ENCODE measurements at places on chromosomes 1 and 21.

GRCh38 chr1:214518361-214518760 is 33.0 kb downstream of the PTPN14 start:
- peak; percentile 49 for DNase-seq

GRCh38 chr1:53498555-53499131 is 39.4 kb downstream of the DMRTB1 start:
- peak; percentile 43 for DNase-seq

- no peak for DNase-seq
Observed at GRCh38 chr1:64357422-64357821, 112.5 kb upstream of the CACHD1 start.

DNA sequence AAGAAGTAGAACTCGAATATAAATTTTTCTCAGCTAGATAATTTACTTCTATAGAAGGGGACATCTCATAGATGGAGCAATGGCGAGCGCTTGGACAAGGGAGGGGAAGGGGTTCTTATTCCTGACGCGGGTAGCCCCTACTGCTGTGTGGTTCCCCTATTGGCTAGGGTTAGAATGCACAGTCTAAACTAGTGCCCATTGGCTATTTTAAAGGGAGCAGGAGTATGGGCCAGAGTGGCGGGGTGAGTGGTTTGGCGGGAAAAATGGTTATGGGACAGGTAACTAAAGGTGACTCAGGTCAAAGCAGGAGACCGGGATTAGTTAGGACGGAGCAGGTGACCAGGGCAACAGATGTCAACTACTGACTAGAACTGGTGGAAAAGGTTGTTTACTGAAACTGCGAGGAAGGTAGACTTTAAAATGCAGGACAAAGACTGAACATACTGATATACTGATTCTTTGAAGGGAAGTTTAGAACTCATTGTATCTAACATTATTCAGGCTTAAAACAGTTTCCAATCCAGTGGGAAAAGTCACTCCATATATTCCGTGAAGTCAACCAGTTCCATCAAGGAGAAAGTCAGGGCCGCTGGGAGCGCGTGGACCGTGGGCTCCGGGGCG is 940 bp upstream of the ATAD3A start:
- DNase-seq, result peak; percentile 14

- no peak for DNase-seq
Observed at GRCh38 chr21:38954588-38955004, 148.9 kb downstream of the ETS2 start.

GRCh38 chr1:58919959-58920321 is 136.1 kb upstream of the JUN start:
- DNase-seq, result no peak

DNA sequence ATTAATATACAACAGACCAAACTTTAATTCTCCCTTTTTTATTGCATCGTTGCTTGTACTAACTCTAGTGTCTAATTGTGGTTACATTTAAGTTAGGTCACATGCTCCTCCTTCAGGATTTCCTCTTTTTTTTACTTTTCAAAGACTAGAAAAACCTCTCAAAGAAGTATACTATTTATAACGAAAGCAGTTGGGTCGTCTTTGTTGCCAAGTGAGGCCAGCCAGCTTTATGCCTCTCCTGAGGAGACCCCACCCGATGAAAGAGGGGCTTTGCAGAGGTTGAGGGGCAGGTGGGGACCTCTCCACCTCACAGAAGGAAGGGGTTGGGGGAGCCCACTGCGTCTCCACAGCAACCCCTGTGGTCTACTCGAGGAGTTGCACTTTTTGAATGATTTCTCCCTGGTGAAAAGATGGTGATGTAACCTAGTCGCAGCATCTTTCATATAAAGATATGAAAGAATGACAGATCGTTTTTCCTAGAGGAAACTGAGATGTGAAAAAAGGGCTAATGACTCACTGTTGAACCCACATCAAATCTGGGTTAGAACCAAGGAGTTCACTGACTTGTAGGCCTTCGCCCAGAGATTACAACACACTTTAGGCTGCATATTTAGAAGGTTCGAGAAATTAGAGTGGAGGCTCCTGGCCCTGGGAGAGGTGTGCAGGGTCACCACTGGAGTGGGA is 6.4 kb downstream of the TGFB2 start:
- peak; percentile 54 for DNase-seq

- DNase-seq, result peak; percentile 22
Observed at GRCh38 chr21:27532076-27532475, 565.2 kb upstream of the ADAMTS5 start.

GRCh38 chr1:186179231-186179630 is 195.8 kb downstream of the TPR start:
- no peak for DNase-seq

DNA sequence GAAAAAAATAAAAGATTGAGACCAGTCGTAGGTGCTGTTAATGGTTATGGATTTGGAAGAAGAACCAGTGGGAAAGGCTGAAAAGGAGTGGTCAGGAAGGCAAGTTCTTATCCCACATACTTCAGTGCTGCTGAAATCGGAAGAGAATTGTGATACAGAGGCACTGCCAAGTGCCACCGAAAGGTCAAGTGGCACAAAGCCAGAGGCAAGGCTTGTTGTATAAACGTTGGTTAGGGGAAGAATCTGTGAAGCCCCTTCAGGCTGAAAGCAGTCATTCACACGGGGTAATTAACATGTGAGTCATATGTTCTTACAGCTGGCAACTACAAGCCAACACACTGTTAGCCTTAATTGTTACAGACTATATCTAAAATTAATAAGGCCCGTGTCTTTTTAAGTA is 48.8 kb downstream of the ZBTB40 start:
- peak; percentile 68 for DNase-seq

Data from astrocyte of the spinal cord (primary cell).